ENCODE measurements at places on chromosomes 2 and 18. TPM values are rescaled to one million over a fixed set of nuclear protein-coding genes. Genes with fewer than 3 reads are reported as not detected.

DNA sequence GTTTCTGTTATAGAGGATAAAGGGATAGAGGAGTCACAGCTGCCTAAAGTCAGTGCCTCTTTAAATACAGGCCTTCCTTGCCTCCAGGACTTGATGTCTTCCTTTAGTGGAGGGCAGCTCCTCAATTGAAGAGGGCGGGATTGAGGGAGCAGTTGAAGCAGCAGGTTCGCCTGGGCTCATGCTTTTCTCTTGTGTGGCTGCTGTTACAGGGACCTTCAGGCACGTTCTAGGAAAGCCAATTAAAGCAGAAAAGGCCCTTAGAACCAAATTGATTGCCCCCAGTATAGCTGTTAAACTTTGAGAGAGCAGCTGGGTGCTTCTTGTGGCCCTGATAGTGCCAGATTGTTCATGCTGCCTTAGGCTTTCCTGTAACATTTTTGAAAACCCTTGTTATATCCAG, 42.0 kb upstream of the LTBP1 start:
- DNase-seq, result no peak
- no peak overlapping the region for H3K27ac ChIP-seq
- no peak overlapping the region for H3K4me3 ChIP-seq

DNA sequence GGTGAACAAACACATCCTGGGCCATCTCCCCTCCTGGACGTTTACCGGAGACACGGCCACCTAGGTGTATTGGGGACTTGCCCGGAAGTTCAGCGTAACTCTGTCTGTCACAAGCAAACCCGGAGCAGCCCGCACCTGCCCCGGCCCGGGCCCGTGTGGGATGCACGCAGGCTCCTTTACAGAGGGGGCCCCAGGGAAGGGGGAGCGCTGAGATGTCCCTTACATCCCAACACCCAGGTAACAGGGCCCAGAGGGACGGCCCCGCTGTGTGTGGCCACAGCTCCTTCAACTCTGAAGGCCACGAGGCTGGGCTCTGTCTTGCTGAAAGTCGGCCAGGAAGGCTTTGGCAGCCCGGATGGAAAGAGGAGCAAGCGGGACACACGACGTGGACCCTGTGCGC, 212.8 kb downstream of the TWIST2 start:
- H3K27ac ChIP-seq, result no peak overlapping the region
- DNase-seq, result no peak
- no peaks in the 10 kb centered on the region for H3K4me1 ChIP-seq
- H3K27me3 ChIP-seq, result no peaks in the 10 kb centered on the region

DNA sequence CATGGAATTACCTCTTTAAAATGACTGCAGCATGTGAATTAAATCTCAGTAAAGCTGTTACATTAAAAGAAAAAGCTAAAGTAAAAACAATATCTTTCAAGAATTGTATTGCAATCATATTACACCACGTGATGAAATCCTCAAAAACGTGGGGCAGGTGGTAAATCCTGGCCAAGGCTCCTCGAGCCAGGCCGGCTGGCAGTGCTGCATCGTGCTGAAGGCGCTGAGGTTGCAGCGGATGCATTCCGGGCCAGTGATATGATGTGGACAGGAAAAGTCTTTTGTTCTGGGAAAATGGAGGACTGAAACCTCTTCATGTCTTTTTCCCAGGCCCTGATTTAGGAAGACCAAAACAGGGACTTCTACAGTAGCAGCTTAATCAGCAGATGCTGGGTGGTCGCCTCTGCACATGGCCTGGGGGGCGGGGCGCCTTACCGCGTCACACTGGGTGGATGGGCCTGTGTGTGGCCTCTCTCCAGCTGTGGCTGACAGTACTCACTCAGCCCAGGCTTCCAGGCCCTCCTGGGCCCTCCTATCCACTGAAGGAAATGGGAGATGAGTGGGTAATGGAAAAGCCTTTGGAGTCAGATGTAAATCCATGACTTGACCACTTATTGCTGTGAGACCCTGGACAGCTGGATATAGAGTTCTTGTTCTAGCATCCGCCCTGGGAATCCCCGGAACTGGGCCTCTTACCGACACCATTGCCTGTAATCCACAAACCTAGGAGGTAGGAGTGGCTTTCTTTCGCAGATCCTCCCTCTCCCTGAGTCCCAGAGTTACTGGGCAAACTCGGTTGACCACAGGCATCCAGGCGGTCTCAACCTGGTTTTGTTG, 45.1 kb downstream of the PROC start:
- no peak overlapping the region for H3K4me3 ChIP-seq
- H3K27ac ChIP-seq, result no peak overlapping the region
- no peaks in the 10 kb centered on the region for H3K36me3 ChIP-seq

DNA sequence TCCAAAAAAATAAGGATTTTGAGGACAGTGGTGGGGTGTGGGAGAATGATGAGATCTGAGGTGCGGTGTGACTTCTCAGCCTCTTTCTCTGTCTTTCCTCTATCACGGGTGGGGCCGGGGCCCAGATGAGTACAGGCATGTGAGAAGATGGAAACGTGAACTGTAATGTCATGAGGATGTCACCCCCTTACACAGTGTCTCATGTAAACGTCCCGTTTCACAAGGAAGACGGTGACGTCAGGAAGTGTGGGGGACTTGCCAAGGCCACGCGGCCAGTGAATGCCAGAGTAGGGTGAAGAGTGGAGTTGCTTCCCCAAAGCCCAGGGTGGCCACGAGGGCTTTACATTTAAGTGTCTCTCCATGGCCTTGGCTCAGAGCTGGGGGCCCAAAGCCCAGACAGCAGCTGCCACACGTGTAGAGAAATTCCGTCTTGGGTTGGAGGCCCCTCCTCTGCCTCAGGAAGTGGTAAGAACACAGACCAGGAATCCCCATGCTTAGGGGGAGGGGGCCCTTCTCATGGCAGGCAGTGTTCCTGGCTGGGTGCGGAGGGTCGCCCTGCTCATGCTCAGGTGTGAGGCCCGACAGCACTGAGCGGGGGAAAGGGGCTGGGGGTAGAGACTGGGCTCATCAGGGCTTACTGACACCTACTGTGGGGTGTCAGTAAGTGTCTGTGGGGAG, 80.9 kb upstream of the SMAD7 start:
- no peak for DNase-seq
- no peak overlapping the region for H3K27ac ChIP-seq
- peaks cover 5% of the 10 kb centered on the region for H3K27me3 ChIP-seq
- no peaks in the 10 kb centered on the region for H3K36me3 ChIP-seq

DNA sequence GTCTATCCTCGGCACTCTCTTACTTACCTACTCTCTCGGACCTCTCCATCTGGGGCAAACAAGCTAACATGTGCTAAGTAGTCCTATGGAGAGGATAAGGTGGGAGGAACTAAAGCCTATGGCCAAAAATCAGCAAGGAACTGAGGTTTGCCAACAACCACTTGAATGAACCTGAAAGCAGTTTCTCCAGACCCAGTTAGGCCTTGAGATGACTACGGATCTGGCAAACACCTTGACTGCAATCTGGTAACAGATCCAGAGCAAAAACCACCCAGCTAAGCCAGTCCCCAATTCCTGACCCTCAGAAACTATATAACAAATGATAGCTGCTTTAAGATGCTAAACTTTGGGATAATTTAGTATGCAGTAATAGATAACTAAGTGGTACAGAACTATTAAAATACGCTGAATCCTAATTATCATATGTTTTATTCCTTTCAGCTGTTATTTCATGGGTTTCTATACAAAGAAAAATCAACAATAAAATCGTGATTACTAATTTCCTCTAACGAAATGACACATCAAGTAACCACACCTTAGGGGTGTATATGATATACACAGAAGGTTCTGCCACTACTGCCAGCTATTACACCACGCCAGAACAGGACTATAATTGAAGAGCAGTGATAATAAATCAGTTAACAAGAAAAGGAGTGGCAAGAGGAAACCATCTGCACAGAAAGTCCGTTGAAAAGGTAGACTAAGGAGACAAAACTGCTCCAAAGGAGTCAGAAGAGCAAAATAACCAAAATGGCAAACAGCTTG, 3.2 kb downstream of the FARSB start:
- peaks cover 7% of the 10 kb centered on the region for H3K36me3 ChIP-seq
- no peak overlapping the region for H3K27ac ChIP-seq

DNA sequence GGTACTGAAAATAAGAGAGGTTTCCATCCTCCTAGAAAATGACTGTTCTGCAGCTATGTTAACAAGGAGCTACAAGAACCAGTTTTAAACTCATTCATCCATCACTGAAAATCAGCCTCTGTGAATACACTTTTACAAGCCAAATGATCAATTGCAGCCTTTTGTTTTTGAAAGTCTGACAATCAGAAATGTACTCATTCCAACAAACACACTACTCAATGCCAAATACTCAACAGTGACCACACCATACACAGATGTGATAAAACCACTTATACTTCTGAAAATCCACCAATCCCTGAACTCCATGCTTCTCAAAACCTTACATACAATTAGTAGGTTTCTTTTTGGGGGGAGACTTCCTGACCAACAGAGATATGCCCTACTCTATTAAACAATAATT, 663.9 kb upstream of the CHAC2 start:
- H3K4me1 ChIP-seq, result no peaks in the 10 kb centered on the region
- H3K36me3 ChIP-seq, result no peaks in the 10 kb centered on the region
- no peak overlapping the region for H3K4me3 ChIP-seq
- no peak overlapping the region for H3K27ac ChIP-seq
- DNase-seq, result no peak

DNA sequence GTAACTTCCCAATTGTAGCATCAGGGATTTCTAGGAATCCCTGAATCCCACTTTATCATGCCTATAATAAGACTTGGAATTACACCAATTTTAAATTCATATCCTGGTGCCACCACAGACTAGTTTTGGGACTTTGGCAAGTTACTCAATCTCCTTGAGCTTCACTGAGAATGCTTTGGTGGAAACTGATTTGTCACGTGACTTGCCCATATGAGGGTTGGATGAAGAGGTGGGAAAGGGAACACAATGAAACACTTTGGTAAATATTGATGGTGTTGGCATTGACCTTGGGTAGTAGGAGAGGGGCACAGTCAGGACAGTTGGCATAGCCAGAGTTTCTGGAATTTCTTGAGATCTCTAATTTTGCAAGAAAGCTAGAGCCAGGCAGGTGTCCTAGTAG, 452.2 kb downstream of the SLC4A3 start:
- peaks cover 7% of the 10 kb centered on the region for H3K27me3 ChIP-seq
- no peaks in the 10 kb centered on the region for H3K36me3 ChIP-seq

GRCh38 chr2:134906726-134907125, 11.9 kb upstream of the CCNT2 start:
- no peak overlapping the region for H3K4me3 ChIP-seq
- H3K4me1 ChIP-seq, result no peaks in the 10 kb centered on the region
- H3K27me3 ChIP-seq, result no peaks in the 10 kb centered on the region
- DNase-seq, result no peak

DNA sequence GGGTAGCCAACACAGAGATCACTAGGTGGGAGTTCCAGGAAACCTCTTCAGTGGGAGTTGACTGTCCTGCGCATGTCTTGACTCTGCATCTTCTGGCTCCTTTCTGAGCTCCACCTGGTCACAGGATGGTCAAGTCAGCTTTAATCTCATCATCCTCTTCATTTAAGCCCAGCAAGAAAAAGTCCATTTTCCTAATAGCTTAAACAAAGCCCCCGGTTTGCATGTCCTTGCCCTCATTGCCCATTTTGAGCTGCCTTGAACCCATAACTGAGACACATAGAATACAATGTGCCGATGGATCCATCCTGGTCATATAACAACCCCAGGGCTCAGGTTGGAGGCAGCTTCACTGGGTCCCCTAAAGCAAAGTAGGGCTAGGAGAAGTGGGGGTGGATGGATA, 40.8 kb downstream of the SPATS2L start:
- DNase-seq, result no peak
- H3K4me3 ChIP-seq, result no peak overlapping the region
- H3K27ac ChIP-seq, result no peak overlapping the region
- H3K27me3 ChIP-seq, result no peaks in the 10 kb centered on the region

GRCh38 chr2:188524519-188525113, 232.9 kb downstream of the GULP1 start:
- H3K36me3 ChIP-seq, result peaks cover 2% of the 10 kb centered on the region
- no peak overlapping the region for H3K27ac ChIP-seq
- peaks cover 2% of the 10 kb centered on the region for H3K4me1 ChIP-seq
- DNase-seq, result peak; percentile 69

GRCh38 chr2:55923091-55923981, at the start of gene EFEMP1:
Gene EFEMP1, minus strand, starts transcription at chr2:55923782. Its CDS starts 1,342 bp downstream, at chr2:55922440.
- peak within 1 kb of the TSS; percentile 86 for H3K27ac ChIP-seq
- H3K4me3 ChIP-seq, result peak within 1 kb of the TSS; percentile 92
- peaks cover 8% of the 10 kb centered on the region for H3K36me3 ChIP-seq
- no peaks in the 10 kb centered on the region for H3K4me1 ChIP-seq
- H3K27me3 ChIP-seq, result peaks cover 4% of the 10 kb centered on the region
- DNase-seq, result peak; percentile 62

Gene CCBE1
- 64.8 TPM for polyA plus RNA-seq
